ENCODE measurements at places on chromosomes 13 and 19.

DNA sequence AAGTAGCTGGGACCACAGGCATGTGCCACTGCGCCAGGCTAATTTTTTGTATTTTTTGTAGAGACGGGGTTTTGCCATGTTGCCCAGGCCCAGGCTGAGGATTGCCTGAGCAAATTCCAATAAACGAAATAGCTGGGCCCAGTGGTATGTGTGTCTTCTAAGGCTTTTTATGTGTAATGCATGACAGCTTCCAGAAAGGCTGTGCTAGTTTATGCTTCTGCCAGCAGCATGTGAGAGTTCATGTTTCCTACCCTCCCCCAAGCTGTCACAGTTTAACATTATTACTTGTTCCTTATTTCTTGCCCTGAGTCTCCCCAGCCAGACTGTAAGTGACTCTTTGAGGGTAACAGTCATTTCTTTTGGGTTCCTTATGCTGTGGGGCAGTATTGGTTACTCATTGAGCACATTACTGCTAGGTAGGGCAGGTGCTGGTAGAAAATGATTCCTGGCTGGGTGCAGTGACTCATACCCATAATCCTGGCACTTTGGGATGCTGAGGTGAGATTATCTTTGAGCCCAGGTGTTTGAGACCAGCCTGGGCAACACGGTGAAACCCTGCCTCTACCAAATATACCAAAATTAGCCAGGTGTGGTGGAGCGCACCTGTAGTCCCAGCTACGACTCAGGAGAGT lies 13.6 kb downstream of the GPATCH1 start:
- no peak for DNase-seq

GRCh38 chr19:32977280-32977679 lies 5.2 kb downstream of the FAAP24 start:
- no peak for DNase-seq

GRCh38 chr19:38224014-38224862 lies at the start of gene DPF1:
Gene DPF1 (minus strand): TSS chr19:38224222. CDS start chr19:38224142, 80 bp downstream.
- peak; percentile 53 for DNase-seq

- DNase-seq = peak; percentile 43
Measured at GRCh38 chr19:50003810-50004419, 21.3 kb downstream of the VRK3 start.

DNA sequence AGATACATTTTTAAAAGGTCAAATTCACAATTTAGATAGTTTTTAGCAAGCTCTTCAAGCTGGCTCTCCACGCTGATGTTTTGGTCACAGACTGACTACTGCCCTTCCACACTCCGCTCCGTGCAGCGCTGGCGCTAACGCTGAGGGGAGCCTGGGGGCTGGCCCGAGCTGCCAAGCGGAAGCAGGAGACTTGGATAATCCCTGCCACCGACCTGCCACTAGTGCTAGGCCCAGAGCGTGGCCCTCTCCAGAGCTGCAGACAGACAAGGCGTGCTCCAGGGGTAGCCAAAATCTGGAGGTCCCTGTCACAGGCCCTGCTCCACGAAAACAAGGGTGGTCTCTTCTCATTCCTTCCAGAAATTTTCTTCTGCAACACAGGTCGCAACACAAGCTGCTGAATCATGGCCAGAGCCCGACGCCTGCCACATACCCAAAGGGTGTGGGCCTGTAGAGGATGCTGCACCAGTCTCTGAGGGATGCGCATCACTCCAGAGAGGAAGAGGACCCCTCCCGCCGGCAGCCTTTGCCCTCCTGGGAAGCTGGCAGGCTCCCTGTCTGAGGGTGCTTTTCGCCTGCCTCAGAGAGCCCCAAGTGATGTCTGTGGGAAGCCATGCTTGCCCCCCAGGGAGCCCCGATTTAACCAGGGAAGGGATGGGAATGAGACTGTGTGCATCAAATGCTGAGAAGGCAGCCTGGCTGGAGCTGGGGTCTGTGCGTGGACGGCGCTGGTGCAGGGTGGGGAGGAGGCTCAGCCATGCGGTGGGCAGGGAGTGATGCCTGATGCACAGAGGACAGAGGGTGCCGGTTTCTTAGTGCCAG lies 21.6 kb downstream of the CAPS start:
- DNase-seq = no peak

- no peak for DNase-seq
Measured at GRCh38 chr13:39536274-39536673, 66.7 kb downstream of the LHFPL6 start.

GRCh38 chr13:27971236-27971645 lies 2.1 kb upstream of the CDX2 start:
- no peak for DNase-seq

DNA sequence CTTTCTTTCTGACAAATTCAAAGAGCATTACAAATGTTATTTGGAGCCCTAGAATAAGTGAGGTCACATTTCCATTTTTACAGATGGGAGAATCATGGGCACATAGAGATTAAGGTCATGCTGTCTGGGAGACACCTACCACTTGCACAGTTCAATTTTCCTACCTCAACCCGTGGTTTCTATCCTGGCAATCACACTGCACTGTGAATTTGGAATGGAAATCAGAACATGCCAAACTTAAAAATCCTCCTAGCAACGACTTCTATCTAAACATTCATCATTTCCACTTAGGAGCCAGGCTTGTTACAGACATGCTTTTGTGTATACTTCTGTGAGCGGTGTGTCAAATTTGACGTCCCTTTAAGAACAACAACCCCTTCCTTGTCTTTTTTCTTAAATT lies 251.5 kb downstream of the DNAJC15 start:
- DNase-seq = no peak

DNA sequence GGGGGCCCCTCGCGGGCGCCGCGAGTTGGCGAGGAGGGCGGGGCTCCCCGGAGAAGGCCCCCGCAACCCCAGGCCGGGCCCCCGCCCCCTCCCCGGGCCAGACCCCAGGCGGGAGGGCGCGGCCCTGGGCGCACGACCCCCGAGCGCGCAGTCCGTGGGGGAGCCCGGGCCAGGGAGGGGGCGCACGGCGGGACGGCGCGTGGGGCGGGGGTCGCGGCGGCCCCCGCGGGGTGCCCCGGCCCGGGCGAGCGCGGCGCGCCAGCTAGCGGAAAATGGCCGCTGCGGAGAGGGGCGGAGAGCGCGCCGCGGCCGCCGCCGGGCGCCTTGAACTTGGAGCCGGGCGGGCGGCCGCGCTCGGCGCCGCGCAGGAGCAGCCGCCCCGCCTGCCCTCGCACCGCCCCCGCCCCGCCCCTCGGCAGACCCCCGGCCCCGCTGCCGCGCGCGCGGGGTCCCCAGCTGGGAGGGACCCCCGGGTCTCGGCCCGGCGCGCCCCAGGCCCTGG lies 6.4 kb upstream of the NFIC start:
- DNase-seq = peak; percentile 7

- no peak for DNase-seq
Measured at GRCh38 chr19:778910-779653, 18.2 kb upstream of the PTBP1 start.

- peak; percentile 70 for DNase-seq
Measured at GRCh38 chr19:15463861-15464371, 428 bp downstream of the RASAL3 start.

- DNase-seq = no peak
Measured at GRCh38 chr13:36385489-36385888, 39.3 kb upstream of the SPART start.

GRCh38 chr13:51241720-51242119 lies 19.5 kb downstream of the FAM124A start:
- DNase-seq = peak; percentile 98

DNA sequence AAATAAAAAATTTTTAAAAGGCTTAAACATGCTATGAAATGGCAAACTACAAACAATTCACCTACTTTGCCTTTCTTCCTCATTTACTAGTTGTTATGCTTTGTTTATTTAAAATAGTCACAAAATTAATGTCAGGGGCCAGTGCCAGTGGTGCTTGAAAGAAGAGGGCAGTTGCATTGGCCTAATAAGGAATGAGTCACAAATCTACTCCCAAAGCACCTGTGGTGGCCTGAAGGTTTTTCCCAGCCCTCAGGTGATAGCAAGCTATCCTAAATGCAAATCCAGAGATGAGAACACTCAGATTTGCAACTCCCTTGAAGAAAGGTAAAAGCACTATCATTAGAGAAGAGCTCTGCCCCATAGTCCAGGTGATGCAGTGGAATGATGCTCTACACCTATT lies 103.6 kb downstream of the MBNL2 start:
- DNase-seq = no peak

DNA sequence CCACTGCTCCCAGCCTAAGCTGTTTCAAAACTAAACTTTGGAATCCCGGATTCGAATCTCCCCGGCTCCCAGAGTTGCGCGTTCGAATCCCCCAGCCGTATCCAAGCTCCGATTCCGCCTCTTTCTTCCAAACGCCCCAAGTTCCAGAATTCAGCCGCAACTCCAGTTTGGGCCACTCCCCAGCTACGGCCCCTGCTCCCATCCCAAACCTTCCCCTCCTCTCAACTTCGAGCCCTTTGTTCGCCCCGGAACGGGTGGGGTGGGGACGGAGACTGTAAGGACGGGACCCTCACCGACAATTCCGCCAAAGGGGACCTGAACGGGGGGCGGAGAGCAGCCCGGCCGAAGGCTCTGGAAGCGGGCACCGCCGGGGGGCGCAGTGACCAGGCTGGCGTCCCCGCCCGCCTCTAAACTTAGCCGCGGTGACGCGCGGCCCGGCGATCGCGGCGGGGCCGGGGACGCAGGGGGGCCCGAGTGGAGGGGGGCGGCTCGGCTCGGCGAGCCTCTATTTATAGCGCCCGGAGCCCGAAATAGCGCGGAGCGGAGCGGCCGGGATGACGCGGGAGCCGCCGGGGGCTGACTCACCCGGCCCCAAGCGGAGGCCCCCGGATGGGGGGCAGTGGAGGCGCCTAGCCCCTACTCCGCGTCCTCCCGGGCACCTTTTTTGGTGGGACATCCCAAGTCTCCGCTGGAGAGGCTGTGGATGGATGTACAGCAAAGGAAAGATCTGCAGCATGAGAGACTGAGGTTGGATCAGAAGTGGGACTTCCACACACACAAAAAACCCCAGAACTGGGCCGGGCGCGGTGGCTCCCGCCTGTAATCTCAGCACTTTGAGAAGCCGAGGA lies 4.9 kb upstream of the ERCC1 start:
- DNase-seq = no peak

DNA sequence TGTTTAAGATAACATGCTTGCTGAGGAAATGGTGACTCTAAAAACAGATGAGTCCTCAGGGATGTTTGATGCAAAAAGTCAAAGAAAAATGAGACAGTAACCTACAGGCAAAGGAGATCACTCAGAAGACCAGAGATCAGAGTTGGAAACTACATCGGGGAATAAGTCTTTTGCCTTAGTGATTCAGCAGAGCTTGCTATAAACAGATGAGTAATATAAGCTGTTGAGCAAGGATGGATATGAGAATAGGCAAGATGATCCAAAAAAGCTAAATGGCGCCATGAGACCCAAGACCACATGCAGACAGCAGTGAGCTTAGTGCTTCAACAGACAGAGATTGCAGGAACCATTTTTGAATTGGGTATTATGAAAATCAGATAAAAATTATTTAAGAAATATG lies 168.6 kb downstream of the POSTN start:
- no peak for DNase-seq

DNA sequence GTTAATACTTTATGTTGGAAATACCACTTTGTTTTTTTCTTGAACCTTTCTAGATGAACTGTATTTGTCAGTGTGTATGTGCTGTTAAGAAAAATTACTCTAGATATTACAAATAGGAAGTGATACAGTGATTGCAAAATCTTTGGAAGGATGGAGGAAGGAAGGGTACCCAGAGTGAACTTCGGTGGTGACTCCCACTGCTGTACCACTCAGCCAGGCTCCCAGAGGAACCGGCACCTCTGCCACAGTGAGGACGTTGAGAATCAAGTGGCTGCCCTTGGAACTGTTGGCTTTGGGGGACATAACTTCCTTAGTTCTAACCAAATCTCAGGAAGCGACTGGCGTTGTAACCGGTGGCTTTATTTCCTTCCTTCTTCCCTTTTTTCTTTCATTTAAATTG lies 184.7 kb downstream of the PCCA start:
- peak; percentile 89 for DNase-seq

DNA sequence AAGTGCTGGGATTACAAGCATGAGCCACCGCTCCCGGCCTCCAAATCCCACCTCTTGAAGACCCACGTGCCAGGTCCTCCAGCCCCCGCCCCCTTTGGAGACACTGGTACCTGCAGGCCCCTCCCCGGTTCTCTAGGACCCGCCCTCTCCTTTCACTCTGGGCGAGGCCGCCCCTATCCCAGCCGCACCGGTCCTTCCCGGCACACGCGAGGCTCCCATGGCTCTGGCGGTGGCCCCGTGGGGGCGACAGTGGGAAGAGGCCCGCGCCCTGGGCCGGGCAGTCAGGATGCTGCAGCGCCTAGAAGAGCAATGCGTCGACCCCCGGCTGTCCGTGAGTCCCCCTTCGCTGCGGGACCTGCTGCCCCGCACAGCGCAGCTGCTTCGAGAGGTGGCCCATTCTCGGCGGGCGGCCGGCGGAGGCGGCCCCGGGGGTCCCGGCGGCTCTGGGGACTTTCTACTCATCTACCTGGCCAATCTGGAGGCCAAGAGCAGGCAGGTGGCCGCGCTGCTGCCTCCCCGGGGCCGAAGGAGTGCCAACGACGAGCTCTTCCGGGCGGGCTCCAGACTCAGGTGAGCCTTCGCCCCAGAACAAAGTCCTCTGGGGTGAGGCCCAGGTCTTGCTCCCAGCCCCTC lies at the start of gene CBLC:
CBLC (plus strand) TSS at position 176 of the 633 bp plus-strand sequence; CDS start at position 218, 42 bp downstream.
- DNase-seq = no peak

- DNase-seq = no peak
Measured at GRCh38 chr13:106401081-106401480, 134.4 kb downstream of the EFNB2 start.

DNA sequence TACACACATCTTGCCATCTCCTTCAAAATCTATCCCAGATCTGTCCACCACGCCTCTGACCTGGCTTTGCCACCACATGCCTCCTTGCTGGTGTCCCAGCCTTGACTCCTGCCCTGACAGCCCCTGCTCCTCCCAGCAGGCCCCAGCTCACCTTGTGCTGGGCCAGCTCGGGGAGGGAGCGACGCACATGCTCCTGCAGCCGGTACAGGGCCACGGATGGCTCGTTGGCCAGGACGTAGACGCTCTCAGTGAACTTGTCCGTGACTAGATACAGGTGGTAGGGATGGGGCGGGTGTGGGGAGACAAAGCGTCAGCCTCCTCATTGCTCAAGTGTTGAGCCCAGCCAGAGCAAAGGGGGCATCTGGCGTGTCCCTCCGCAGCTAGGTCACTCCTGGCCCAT lies 5.2 kb downstream of the BORCS8 start:
- no peak for DNase-seq

GRCh38 chr13:110329798-110330461 lies 22.8 kb downstream of the COL4A2 start:
- no peak for DNase-seq

DNA sequence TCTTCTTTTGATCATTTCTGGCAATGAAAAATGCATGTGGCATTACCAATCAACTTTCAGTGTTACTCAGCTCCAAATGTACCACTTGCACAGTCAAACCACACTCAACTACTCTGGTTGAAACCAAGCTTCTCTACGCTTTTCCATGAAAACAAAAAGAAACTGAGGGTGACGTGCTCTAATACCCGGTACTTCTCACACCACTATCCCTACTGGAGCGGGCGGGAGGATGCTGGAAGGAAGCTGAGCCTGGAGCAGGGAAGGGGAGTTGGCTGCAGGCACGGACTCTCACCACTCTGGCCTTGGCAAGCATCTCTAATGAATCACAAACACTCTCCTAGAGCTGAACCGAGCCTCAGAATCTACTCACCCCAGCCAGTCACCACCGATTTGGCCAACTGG lies 48.2 kb downstream of the STK24 start:
- DNase-seq = no peak

GRCh38 chr19:47445937-47446402 lies 25.7 kb downstream of the SLC8A2 start:
- peak; percentile 8 for DNase-seq
